ENCODE measurements at places on chromosomes 6 and 20.

- peaks cover 57% of the 10 kb centered on the region for H3K36me3 ChIP-seq
- H3K4me1 ChIP-seq, result peaks cover 52% of the 10 kb centered on the region
- DNase-seq, result no peak
Observed at GRCh38 chr6:36594816-36595643, 868 bp downstream of the SRSF3 start.

GRCh38 chr6:106092279-106092678 is 6.1 kb downstream of the PRDM1 start:
- no peaks in the 10 kb centered on the region for H3K27me3 ChIP-seq
- peaks cover 83% of the 10 kb centered on the region for H3K36me3 ChIP-seq
- peak overlapping the region; percentile 57 for H3K4me3 ChIP-seq
- H3K4me1 ChIP-seq, result peaks cover 96% of the 10 kb centered on the region

- H3K36me3 ChIP-seq, result no peaks in the 10 kb centered on the region
- H3K4me3 ChIP-seq, result peak within 1 kb of the TSS; percentile 62
- no peak for DNase-seq
- H3K4me1 ChIP-seq, result peaks cover 13% of the 10 kb centered on the region
- H3K27me3 ChIP-seq, result peaks cover 24% of the 10 kb centered on the region
- H3K27ac ChIP-seq, result no peak within 1 kb of the TSS
Observed at GRCh38 chr6:110476046-110476849, at the start of gene SLC22A16. SLC22A16 (minus strand) TSS chr6:110476613; CDS start chr6:110476574, 39 bp downstream.

DNA sequence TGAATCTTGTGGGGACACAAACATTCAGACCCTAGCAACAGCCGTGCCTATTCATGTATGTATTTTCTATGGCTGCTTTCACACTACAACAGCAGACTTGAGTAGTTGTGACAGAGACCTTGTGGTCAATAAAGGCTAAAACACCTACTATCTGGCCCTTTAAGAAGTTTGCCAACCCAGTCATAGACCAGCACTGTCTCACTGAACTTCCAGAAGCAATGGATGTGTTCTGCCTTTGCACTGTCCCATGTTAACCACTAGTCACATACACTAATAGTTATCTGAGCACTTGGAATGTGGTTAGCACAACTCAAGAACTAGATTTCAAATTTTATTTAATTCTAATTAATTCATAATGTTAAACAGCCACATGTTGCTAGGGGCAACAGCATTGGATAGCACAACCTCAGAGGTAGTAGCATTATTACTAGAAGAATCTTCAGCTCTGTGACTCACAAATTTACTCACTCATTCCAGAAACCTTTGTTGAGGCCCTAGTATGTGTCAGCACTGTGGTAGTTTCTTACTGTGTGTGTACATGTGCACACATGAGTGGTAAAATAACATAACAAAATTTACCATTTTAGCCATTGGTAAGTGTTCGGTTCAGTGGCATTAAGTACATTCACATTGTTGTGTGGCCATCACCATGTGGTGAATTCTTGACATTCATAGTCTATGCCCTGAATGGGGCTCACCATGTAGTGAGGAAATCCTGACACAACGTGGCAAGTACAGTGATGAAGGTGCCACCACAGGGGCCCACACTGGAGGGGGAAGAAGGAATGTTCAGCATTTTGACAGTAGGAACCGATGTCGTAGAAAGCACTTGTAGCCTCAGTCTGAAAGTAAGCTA is 107.3 kb downstream of the CEP57L1 start:
- no peaks in the 10 kb centered on the region for H3K36me3 ChIP-seq
- H3K4me1 ChIP-seq, result peaks cover 4% of the 10 kb centered on the region
- peak overlapping the region; percentile 62 for H3K27ac ChIP-seq
- no peaks in the 10 kb centered on the region for H3K27me3 ChIP-seq
- DNase-seq, result no peak

DNA sequence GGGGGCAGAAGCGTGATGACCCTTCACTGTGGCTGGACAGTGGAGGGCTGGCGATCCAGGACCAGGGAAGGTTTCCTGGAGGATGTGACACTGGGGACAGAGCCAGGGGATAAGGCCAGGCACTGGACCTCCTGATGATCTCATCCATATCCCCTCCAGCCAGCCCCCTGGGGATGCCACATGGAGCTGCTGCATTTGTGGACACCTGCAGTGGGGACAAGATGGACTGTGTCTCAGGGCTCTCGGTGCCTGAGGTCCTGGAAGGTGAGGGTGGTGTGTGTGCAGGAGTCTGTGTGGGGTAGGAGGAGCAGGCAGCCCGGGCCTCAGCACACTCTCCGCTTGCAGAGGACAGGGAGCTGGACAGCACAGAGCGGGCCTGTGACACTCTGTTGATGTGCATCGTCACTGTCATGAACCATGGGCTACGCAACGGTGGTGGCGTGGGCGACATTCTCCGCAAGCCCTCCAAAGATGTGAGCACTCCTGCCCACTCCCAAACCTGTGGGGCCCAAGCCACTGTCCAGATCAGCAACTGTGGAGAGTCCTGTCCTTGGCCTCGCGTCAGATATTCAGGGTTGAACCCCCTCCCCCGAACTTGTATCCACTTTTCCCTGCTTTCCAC is 19.9 kb downstream of the UQCC2 start:
- peak overlapping the region; percentile 44 for H3K27ac ChIP-seq
- H3K36me3 ChIP-seq, result peaks cover 44% of the 10 kb centered on the region
- no peaks in the 10 kb centered on the region for H3K27me3 ChIP-seq
- H3K4me1 ChIP-seq, result peaks cover 50% of the 10 kb centered on the region
- H3K4me3 ChIP-seq, result no peak overlapping the region

- no peak overlapping the region for H3K27ac ChIP-seq
- H3K36me3 ChIP-seq, result peaks cover 5% of the 10 kb centered on the region
- no peaks in the 10 kb centered on the region for H3K4me1 ChIP-seq
- DNase-seq, result no peak
- no peaks in the 10 kb centered on the region for H3K27me3 ChIP-seq
Observed at GRCh38 chr6:89311853-89312531, 3.1 kb downstream of the GABRR2 start.

- peaks cover 45% of the 10 kb centered on the region for H3K27me3 ChIP-seq
- no peak for DNase-seq
- no peak overlapping the region for H3K4me3 ChIP-seq
- H3K36me3 ChIP-seq, result no peaks in the 10 kb centered on the region
Observed at GRCh38 chr20:2816583-2817340, 598 bp downstream of the TMEM239 start.

DNA sequence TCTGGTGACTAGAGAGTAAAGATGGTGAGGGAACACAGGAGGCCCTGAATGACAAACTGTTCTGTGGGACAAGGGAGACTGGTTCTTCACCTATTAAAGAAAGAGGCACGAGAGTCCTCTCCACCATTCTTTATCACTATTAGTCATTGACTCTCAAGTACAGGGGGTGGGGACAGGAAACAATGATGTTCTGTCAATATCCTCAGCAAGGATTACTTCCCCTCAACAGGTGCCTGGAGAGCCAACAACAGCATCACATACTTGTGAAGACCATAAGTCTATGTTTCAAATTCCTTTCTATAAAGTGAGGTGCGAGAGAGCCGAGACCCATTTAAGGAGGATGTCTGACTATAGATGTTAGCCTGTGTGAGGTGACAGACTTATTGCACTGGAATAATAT is 72.4 kb upstream of the TBC1D7 start:
- no peak overlapping the region for H3K27ac ChIP-seq
- H3K4me3 ChIP-seq, result no peak overlapping the region
- DNase-seq, result no peak
- H3K4me1 ChIP-seq, result peaks cover 10% of the 10 kb centered on the region

GRCh38 chr20:64038224-64038564 is 2.2 kb downstream of the C20orf204 start:
- peaks cover 3% of the 10 kb centered on the region for H3K27me3 ChIP-seq
- peaks cover 15% of the 10 kb centered on the region for H3K36me3 ChIP-seq
- H3K4me1 ChIP-seq, result peaks cover 52% of the 10 kb centered on the region
- peak overlapping the region; percentile 81 for H3K4me3 ChIP-seq
- no peak overlapping the region for H3K27ac ChIP-seq

GRCh38 chr6:18262702-18263417 is 1.5 kb downstream of the DEK start:
- peaks cover 4% of the 10 kb centered on the region for H3K27me3 ChIP-seq
- DNase-seq, result peak; percentile 39
- H3K4me1 ChIP-seq, result peaks cover 49% of the 10 kb centered on the region
- peak overlapping the region; percentile 91 for H3K27ac ChIP-seq
- peaks cover 29% of the 10 kb centered on the region for H3K36me3 ChIP-seq

- H3K27ac ChIP-seq, result no peak overlapping the region
- H3K27me3 ChIP-seq, result peaks cover 3% of the 10 kb centered on the region
- no peaks in the 10 kb centered on the region for H3K4me1 ChIP-seq
Observed at GRCh38 chr6:169931261-169931660, 179.8 kb downstream of the ERMARD start.
